ENCODE measurements at places on chromosomes 2 and 18.

- DNase-seq: no peak
Observed at GRCh38 chr18:8616028-8616401, 6.8 kb downstream of the RAB12 start.

DNA sequence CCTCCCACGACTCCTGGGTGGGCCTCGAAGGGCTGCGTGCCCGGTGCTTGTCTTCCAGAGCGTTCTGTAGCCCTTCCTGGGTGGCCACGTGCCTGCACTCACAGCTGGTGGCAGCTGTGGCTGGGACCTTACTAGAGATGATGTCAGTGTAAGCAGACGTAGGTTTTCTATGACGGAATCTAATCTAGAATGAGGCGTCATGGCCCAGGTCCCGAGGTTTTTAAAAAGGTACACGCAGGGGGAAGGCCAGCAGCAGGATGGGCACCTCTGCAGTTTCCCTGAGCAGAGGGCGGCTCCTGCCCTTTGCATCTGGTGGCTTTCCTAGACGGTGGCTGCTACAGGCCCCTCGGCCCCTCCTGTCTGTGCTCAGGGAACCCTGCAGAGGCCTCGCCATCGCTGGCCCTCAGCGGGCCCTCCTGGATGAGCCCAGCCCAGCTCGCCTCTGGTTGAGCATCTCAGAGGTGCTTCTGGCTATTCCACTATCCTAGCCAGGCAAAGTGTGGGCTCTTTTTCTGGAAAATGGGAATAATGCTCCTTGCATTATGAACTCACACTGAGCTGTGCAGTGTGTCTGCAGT lies 49.6 kb upstream of the PXDN start:
- no peak for DNase-seq

DNA sequence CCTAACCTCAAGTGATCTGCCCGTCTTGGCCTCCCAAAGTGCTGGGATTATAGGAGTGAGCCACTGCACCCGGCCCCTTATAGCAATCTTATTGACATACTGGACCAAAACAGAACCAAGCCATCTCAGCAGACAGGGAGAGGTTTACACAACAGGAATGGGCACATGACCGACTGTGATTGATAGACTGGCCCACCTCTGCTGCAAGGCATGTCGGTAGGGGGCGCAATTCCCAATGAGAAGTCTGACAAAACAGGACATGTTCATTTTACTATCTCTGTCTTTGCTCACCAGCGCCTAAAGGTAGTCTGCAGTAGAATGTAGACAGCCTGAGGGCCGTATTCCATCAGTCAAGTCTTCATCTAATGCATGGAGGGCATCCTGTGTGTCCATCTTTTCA lies 2.0 kb downstream of the LYPD6B start:
- DNase-seq: no peak

- no peak for DNase-seq
Observed at GRCh38 chr2:113011108-113011507, 5.8 kb downstream of the IL36A start.

GRCh38 chr2:160052531-160052930 lies 9.9 kb downstream of the PLA2R1 start:
- DNase-seq: no peak

DNA sequence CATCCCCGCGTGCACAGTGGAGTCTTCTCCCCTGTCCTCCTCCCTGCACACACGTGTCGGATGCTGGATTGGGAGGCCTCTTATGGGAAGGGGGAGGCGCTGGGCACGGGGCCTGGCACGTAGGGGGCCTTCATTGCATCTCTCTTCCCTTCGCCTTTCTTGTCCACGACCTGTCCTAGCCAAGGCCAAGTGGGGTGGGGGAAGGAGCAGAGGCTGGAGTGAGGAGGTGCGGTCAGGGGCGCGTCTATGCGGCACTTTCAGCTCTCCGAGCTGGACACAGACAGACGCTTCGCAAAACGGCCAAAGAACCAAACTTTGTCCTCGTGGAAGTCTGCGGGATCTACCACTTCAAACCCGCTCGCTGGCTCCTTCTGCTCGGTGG lies 13.4 kb downstream of the ALPG start:
- DNase-seq: no peak

GRCh38 chr2:26770986-26771586 lies 7.0 kb downstream of the SLC35F6 start:
- DNase-seq: no peak

- no peak for DNase-seq
Observed at GRCh38 chr2:196618661-196619060, 20.9 kb upstream of the CCDC150 start.

- no peak for DNase-seq
Observed at GRCh38 chr2:134900151-134900550, 18.5 kb upstream of the CCNT2 start.

GRCh38 chr2:217960351-217960750 lies 42.4 kb downstream of the TNS1 start:
- DNase-seq: no peak

DNA sequence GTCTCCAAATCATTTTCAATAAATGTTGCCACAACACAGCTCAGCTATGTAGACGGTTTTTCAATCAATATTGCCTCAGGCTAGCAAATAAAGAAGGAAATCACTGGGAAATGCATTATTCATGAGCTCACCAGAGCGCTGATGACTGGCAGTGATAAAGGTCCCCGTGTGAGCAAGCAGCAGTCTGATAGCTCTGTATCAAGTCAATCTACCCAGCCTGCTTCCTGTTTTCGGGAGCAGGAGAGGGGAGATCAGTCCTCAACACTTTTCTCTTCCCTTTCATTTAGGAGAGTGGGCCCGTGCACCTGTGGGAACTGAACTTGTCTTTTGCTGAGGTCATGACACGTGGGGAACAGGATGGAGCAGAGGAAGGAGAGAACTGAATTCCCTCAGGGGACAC lies 253.9 kb upstream of the SIX2 start:
- DNase-seq: no peak

DNA sequence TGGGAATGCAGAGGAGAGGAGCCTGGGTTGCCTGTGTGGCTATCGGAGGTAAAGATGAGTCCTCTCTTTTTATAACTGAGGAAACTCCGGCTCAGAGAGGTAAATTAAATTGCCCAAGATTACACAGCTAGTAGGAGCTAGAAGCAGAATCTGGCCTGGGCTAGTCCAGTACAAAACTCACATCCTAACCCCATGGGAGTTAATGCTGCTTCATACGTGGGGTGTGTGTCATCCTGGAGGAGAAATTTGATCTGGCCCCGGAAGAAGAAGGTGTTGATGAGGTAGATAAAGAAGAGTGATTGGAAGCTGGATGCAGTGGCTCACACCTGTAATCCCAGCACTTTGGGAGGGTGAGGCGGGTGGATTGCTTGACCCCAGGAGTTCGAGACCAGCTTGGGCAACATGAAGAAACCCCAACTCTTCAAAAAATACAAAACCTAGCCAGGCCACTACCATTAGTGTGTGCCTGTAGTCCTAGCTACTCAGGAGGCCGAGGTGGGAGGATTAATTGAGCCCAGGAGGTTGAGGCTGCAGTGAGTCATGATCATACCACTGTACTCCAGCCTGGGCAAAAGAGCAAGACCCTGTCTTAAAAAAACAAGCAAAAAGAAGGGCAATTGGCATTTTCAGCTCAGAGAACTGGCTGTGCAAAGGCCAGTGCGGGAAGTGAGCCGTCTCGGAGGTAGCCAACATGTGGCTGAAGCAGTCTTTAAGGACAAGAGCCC lies 33.7 kb downstream of the CTIF start:
- no peak for DNase-seq

- DNase-seq: no peak
Observed at GRCh38 chr2:157093666-157094065, 163.8 kb upstream of the GALNT5 start.

DNA sequence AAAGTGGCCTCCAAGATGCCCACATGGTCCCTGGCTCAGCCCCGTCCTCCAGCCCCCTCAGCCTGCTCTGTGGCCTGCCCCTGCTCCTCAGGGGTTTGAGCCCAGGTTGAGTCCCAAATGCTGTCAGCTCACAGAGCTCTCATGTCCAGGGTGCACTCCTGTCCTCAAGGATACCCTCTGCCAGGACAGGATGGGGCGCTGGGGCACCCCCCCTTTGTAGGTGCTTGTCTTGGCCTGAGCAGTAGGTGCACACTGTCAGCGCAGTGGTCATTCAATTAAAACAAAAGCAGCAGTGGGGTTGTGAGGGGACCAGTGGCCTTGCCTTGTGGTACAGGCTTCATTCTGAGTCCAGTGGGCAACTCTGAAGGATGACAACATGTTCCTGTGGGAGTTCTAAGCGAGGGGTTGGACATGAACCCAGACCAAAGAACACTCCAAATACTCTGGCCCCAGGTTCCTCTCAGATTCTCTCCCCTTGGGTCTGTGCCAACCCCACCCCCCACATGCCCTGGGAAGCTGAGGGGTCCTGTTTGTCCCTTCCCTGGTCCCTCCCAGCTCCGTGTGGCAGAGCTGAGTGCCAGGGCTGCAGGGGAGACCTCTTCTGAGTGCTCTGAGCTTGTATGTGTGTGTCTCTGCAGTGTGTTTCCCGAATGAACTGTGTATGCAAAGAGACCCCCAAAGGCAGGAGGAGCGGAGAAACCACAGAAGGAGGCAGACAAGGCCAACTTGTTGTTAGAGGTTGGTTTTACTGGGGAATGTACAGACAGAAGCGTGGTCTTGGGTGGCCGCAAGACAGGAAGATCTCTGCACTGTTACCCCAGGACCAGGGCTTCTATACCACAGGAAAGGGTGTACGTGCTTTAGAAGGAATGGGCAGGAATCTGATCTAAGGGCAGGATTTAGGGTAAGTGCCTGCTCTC lies 155.6 kb upstream of the HS6ST1 start:
- DNase-seq: no peak
